ENCODE measurements at places on chromosomes 11 and 22.

GRCh38 chr11:77502346-77502905, 28.5 kb upstream of the PAK1 start:
- DNase-seq: no peak

- DNase-seq: no peak
Measured at GRCh38 chr22:48438800-48439559, 1388.7 kb downstream of the BRD1 start.

DNA sequence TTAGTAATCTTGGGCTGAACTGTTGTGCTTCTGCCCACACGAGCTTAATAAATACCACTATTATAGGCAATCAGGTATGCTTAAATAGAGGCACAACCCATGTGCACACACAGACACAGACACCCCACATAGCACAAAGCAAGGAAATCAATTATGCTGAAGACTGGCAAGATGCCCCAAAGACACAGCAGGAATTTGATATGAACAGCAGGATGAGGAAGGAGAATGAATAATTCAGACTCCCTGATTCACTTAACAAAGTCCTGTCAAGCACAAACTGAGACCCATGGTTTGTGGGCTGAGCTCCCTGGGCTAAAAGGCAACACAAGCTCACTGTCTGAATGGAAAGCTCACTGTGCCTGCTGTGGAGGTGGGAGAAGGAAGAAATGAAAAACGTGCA, 42.5 kb downstream of the RBFOX2 start:
- no peak for DNase-seq

- DNase-seq: no peak
Measured at GRCh38 chr11:72621008-72621610, 53.1 kb downstream of the PDE2A start.

DNA sequence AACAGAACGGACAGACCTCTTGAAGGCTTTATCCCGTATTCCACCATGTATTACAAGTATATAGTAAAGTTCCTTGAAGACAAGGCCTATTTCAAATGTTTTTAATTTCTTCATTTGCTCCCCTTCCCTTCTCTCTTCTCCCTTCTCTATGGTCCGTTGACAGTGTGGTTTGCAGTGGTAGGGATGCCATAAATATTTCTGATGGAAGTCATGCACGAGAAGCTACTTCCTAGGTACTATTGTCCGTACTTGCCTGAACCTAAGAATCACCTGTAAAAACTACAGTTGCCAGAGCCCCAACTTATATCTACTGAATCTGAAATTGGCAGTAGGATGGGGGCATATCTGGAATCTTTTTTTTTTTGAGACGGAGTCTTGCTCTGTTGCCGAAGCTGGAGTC, 2.8 kb downstream of the PISD start:
- no peak for DNase-seq

GRCh38 chr11:134677891-134678551, 266.0 kb upstream of the B3GAT1 start:
- no peak for DNase-seq

DNA sequence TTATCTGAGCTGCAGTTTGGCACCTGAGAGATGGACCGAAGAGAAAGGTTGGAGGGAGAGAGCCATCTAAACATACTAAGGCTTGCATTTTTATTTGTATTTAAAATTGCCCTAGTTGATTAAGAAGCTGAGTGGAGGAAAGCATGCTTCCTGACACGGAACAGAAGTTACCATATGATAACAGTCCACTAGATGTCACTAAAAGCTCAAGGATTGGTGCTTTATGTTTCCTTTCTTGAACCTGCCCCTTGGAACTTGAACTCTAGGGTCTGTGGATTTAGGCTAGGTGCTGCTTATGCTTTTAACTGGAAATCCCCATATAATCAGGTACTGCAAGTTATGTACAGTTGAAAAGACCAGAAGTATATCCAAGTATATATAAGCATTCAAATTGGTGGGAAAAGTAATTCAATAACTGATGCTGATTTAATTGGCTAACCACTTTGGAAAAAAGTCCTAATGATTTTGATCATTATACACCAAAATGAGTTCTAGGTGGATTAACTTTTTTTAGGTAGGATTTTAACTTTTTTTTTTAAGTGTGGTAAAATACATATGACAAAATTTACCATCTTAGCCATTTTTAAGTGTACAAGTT, 9.5 kb downstream of the RBMXL2 start:
- DNase-seq: peak; percentile 0

GRCh38 chr11:94034207-94034606, 13.1 kb downstream of the HEPHL1 start:
- DNase-seq: no peak

DNA sequence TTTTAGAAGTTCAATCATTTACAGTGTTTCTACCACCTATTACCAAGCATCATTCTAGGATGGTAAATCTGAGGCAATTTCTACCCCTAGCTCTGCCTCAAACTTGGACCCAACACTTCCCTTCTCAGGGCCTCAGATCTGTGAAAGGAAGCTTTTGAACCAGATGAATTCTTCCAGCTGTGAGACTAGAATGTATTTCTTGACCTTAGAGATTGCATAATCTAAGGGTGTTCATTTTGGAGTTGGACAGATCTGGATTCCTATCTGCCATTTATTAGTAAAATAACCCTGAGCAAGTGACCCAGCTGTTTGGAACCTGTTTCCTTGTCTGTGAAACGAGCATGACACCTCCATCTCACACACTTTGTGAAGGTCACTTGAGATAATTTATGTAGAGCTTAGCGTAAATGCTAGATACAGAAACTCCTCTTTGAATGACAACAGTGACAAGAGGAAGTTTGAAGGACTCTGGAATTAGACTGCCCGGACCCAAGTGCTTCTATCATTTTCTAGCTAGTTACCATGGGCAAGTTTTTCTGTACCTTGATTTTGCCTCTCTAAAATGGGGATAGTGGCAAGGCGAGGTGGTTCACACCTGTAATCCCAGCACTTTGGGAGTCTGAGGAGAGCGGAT, 3.8 kb upstream of the INTS5 start:
- DNase-seq: no peak

GRCh38 chr11:89443361-89444322, 47.5 kb downstream of the NOX4 start:
- DNase-seq: no peak

- no peak for DNase-seq
Measured at GRCh38 chr11:111652184-111652583, 49.9 kb downstream of the SIK2 start.

GRCh38 chr11:1640076-1640946, 10.7 kb downstream of the KRTAP5-5 start:
- DNase-seq: no peak

GRCh38 chr11:32162351-32162750, 71.5 kb downstream of the RCN1 start:
- DNase-seq: no peak

GRCh38 chr11:29306527-29306926, 710.3 kb downstream of the KCNA4 start:
- DNase-seq: no peak

DNA sequence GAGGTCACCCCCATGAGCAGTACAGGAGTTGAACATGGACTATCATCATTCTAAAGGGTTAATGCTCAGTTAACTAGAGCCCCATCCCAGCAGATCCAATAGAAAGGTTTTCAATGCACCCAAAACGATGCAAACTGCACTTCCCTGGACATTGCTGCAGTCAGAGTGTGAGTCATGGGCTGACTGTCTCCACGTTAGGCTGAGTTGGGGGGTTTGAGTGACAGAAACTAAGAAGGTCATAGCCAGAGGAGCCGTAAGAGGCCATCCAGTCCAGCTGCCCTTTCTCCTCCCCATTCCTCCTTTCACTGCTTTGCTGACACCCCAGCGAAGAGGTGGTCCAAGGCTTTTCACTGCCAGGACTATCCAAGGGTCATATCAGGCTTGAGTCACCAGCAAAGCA, 10.5 kb upstream of the OR2AT4 start:
- no peak for DNase-seq

DNA sequence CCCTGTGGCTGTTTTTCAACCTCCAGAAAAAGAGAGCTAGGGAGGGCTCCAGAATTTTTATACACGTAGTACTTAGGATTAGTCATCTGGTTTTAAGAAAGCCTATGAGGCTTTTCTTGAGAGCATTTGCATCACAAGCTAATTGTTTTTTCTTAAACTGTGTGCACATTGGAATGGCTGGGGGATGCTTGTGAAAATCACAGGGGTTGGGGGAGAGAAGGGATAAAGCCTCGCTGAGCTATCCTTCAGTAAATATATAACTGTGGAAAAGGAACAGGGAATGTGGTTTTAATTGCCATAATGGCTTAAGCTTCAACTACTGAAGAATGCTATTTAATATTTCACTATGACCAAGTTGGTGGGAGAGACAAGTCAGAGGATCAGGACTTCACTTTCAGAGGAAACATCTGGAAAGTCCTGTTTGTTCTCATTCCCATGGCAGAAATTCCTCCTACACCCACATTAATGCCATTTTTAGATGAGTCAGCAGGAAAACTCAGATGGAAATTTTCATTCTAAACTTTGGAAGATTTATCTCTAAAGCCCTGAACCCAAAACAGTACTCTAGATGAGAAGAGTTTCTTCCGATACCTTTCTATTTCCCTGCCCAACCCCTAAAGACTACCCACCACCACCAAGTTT, 591.3 kb downstream of the LRRC4C start:
- DNase-seq: no peak

- DNase-seq: no peak
Measured at GRCh38 chr11:72723508-72723907, 28.7 kb downstream of the ARAP1 start.

GRCh38 chr11:17600316-17601255, 53.5 kb downstream of the OTOG start:
- DNase-seq: no peak

GRCh38 chr11:111604392-111605009, 2.3 kb downstream of the SIK2 start:
- DNase-seq: peak; percentile 33

DNA sequence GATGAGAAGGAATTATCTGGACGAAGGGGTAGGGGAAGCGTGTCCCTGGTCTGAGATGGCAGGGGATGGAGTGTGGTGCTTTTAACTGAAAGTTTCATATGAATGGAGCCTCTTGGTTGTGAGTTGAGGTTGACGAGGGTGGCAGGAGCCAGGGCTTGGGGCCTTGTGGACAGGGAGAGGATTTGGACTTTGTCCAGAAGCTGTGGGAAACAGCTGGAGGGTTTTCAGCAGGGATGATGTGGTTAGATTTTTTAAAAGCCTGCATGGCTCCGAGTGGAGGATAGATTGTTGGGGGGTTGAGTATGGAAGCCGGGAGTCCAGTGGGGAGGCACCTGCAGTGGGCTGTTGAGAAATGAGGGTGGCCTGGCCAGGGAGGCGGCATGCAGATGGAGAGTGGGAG, 24.8 kb downstream of the MYO7A start:
- no peak for DNase-seq

- no peak for DNase-seq
Measured at GRCh38 chr11:1919391-1920127, at the start of gene TNNT3. TNNT3 (plus strand) TSS chr11:1919703; CDS start chr11:1922875, 3,172 bp downstream.

- DNase-seq: no peak
Measured at GRCh38 chr11:131760091-131761061, 390.0 kb downstream of the NTM start.

GRCh38 chr11:46391186-46391577, 394 bp downstream of the CHRM4 start:
- DNase-seq: no peak

- DNase-seq: no peak
Measured at GRCh38 chr11:36453678-36454077, 56.4 kb downstream of the TRAF6 start.

DNA sequence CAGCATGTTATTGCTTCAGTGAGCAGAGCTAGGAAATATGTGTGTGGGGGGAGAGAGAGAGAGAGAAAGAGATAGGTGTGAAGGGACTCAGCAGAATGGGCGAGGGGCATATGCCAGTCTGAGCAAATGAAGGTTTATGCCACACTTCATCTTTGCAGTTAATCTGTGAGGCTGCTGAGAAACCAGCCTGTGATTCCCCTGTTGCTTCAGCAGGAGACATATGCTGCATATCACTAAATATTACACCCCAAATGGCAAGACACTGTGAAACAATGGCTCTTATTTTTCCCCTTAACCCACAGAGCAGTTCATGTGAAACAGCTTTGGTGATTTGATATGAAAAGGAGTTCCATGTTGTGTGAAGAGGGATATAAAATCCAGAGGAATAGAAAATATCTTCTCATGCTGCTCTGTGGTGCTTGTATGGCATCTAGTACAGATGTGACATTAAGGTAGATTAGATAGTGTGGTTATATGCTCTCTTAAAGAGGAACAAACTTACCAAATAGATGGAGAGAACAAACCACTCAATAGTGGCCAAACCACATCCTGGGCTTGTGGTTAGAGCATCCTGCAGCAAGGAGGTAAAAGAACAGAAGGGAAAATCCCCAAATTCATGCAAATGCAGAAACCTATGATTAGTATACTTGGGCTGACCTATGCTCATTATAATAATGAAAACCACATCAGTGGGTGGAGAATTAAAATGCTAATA, 864.2 kb downstream of the FAM181B start:
- no peak for DNase-seq

- no peak for DNase-seq
Measured at GRCh38 chr11:73270855-73271477, 1.2 kb upstream of the P2RY6 start.

DNA sequence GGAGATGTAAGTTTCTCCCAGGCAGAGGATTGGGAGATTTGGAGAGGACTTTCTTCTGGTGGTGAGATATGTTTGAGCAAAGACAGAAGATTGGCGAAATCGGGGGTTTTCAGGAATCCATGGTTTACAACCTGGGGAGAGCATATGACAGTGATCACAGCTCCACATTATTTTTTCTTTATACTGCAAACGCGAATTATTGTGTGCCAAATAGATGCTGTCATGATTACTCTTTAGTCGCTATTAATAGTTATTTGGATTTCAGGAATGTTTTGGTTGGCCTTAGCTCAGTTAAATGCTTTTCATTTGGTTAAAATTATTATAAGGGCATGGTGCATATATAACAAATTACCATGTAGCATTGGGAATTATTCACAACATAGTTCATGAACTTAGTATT, 15.2 kb downstream of the ATXN10 start:
- no peak for DNase-seq

DNA sequence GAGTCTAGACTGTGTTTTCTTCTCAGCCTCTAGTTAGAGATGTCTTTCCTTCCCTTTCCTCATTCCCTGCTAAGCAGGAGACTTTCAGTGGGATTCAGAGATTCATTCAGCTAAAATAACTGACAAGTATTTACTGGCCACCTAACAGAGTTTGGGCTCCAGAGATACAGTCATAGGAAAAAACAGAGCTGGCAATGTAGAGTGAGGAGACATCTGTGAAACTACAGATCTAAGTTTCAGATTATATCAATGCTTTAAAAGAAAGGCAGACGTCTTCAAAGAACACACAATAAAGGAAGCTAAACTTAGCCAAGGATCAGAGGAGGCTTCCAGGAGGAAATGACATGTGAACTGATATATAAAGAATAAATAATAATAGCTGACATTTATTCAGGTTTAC, 355.6 kb upstream of the DDI1 start:
- no peak for DNase-seq

GRCh38 chr11:45078236-45079074, 68.0 kb upstream of the PRDM11 start:
- DNase-seq: no peak

GRCh38 chr11:46315783-46316563, 31.3 kb upstream of the DGKZ start:
- DNase-seq: no peak

- no peak for DNase-seq
Measured at GRCh38 chr11:125470355-125470754, 25.7 kb downstream of the FEZ1 start.
